ENCODE measurements at places on chromosomes 6 and 20.
A peak's percentile ranks its signal among the peaks of the same experiment; 100 is the strongest.

DNA sequence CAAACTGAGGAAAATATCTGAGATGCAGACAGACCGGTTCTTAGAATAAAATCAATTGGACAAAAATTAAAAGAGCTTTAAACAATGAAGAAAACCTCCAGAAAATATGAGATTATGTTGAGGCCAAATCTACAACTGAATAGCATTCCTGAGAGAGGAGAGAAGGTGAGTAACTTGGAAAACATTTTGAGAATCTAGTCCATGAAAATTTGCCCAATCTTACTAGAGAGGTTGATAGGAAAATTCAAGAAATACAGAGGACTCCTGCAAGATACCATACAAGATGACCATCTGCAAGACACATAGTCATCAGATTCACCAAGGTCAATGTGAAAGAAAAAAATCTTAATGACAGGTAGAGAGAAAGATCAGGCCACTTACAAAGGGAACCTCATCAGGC, 437.7 kb upstream of the ADGRB3 start:
- DNase-seq, result no peak

DNA sequence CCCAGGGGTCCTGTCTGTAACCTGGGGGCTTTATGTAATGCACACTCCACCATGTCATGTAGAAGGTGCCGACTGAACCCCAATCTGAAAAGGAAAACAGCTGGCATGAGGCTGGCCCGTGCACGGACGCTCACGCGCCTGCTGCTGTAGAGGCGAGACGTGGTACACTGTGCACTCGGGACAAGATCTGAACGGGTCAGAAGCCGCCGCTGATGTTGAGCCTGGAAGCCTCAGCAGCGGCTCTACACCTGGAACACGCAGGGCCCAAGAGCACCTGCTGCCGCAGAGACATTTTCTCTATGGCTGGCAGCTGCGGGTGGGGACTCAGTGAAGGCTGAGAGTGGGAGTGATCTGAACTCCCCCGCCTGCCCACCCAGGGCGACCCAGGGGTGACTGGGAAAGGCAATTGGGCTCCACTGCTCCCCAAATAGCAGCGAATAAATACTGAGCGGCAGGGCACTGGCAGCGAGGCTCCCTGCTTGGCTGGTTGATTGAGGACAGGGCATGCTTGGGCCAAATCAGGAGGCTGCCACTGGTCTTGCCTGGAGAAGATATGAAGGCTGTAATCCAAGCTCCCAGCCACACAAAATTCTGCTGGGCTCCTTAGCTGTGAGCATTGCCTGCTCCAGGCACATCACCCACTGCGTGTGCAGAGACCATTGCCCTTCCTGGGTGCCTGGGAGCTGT, 2.5 kb upstream of the OGFR start:
- DNase-seq, result no peak

DNA sequence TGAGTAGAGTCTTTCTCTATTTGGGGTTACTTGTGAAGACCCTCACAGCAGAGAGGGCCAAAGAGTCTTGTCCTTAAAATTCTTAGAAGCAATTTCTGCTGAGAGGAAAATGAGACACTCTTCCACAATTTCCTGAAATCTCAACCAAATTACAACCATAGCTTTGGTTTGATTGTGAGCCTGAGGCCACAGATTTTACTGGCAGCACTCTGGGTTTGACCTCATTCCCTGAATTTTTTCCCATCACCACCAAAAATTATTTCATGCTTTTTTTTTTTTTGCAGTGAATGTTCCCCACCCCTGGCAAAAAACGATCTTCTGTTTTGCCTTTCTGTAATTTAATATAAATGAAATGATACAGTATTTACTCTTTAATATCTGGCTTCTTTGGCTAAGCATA, 125.5 kb downstream of the THEMIS start:
- no peak for DNase-seq

- no peak for DNase-seq
These were observed 10.7 kb downstream of the ZFAND3 start for GRCh38 chr6:37830225-37830624.

- no peak for DNase-seq
These were observed 110.1 kb upstream of the HDAC2 start for GRCh38 chr6:114080891-114081510.

DNA sequence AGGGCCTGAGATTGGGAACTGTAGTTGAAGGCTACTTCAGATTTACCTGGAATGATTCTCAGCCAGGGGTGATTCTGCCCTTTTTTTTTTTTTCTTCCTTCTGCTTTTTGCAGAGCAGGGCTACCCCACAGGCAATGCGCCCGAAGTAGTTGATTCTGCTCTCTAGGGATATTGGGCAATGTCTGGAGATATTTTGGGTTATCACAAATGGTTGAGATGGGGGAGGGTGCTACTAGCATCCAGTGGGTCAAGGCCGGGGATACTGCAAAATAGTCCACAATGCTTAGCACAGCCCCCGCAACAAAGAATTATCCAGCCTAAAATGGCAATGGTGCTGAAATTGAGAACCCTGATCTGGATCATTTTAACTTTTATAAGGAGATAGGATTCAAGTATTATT, 71.2 kb upstream of the ZMYND8 start:
- no peak for DNase-seq

DNA sequence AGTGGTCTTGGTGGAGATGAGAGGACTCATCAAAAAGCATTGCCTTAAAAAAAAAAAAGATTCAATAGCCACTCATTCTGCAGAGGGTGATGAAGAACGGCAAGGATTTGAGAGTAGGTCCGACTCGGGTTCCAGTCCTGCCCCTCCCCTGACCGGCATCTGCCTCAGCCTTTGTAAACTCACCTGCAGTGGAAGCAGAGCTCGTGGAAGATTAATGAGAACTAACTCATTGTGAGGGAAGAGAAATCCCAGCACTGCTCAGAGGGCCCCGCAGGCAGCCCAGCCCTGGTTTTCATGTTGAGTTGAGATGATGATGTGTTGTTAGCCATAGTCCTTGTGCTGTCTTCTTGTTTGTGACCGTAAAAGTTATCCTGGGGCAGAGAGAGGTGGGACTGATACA, 59.4 kb downstream of the GCNT2 start:
- DNase-seq, result no peak

DNA sequence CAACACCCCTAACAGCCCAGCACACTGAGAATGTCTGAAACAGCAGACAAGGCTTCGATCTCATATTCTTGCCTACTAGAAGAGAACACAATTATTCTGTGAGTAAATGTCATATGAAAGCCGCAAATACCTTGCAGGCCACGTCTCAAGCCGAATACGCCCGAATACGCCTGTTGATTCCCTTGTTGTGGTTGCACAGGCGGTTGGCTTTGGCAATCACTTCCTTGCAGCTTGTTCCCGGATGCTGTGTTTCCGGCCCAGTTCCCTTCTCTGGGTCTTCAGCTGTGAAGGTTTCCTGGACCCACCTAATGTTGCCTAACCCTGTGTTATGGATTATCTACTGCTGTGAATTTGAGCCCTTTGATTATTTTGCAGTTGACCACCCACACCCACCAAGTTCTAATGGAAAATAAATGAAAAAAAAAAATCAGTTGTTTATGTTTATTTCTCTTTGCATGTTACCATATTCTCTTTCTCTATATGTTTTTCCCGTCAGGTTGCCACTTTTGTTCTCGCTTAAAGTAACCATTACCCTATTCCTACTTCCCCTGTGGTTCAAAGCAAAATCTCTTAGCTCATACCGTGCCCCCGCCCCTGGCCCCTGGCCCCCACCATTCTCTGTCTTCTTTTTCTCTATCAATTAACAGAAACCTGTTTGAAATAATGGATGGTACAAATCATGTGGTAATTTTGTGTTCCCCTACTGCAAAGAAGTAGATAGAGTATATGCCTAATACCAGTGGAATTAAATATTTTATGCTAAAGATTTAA, 172.4 kb downstream of the ADGB start:
- no peak for DNase-seq

- no peak for DNase-seq
These were observed 36.8 kb downstream of the BCAS4 start for GRCh38 chr20:50831622-50832021.

GRCh38 chr6:34705241-34705640, 8.7 kb upstream of the ILRUN start:
- no peak for DNase-seq

- DNase-seq, result no peak
These were observed 29.7 kb upstream of the TMEM217 start for GRCh38 chr6:37287519-37288157.

- no peak for DNase-seq
These were observed 24.1 kb upstream of the UNC93A start for GRCh38 chr6:167266830-167267555.

DNA sequence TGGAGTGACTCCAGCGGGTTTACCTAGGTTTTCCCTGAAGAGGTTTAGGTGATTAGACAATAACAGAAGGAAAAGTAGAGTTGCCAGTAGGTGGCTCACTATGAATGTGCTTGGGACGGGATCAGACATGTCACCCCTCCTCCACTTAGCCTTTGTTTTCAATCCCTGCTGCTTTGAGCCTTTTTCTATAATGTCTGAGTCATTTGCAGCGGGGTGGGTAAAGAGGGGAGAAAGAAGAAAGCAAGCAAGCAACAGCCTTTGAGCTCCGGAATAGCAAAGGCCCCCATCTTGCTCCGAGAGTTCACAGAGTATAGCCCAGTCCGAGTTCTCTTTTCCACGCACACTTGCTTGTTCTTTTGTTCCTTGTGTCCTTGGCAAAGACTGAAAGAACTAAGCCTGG, 129.1 kb downstream of the PACRG start:
- peak; percentile 75 for DNase-seq

GRCh38 chr6:35496841-35497570, at the start of gene TEAD3:
TEAD3 (minus strand) TSS chr6:35497079.
- DNase-seq, result no peak

DNA sequence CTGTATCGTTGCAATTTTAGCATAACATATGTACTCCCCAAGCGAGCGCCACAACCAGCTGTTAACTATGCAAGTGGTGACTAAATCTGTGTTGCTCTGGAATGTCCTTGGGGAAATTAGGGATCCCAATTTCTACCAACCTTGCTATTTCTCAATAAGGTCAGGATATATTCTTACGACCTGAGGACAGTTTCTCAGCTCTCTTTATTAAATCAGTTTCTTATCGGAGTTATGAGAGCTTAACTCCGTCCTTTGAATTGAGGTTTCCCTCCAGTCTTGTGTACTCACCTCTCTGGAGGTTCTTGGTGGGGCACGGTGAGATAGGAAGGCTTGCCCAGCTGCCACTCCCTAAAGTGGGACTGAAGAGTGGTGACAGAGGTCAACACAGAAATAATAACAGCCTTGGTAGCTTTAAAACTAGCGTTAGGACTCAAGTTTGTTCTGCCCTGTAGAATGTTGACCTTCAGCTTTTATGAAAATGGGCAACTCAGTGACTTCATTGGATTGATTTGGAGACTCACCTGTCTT, 694 bp downstream of the MRPS18B start:
- no peak for DNase-seq

DNA sequence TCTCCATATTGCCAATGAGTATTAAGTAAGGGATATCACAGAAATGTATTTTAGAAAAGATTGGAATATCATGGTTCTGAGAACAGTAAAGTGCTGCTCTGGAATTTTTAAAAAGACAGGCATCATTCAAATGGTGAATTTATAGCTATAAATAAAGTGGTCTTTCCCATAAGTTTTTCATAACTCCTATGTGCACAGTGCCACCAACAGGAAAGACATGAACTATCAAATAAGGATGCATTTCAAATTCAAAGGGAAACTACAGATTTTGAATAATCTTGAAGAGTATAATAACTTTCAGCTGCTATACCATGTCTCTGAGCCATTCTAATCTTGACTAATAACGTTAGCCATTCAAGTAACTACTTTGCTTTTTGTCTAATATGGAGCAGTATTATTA, 456.8 kb upstream of the GJE1 start:
- DNase-seq, result no peak

GRCh38 chr6:8057263-8057662, 6.9 kb downstream of the BLOC1S5 start:
- no peak for DNase-seq

DNA sequence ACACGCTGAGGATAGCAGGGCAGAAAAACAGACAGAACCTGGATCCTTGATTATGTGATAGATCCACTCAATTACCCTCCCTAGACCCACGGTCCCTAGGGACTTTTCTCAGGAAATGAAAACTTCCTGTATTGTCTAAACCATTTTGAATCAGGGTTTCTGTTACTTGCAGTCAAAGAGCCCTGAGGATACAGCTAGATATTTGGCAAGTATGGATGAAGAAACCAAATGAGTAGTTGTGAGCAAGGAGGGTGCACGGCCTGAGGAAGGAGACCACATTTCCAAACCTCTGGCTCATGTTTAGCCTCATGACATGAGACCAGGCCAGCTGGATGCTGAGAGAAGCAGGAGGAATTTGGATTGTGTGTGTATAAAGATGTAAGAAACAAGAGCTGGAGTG, 91.6 kb downstream of the MRPL14 start:
- DNase-seq, result no peak

DNA sequence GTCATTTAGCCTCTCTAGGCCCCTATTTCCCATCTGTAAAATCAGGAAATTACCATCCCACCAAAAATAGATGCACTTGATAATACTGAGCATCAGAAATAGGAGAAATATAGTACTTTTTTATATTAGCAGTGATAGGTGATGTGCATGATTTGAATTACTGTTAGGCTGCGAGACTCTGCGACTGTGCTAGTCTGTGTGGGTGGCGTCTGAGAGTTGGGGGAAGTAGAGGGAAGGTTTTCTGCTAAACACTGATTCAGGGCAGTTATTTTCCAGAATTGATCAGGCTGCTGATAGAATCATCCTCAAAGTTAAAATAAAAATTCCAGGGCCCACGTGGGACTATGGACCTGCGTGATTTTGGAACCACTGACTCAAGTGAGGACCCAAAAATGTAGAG, 60.4 kb upstream of the ARMH2 start:
- DNase-seq, result no peak

GRCh38 chr6:21284166-21284565, 309.4 kb upstream of the SOX4 start:
- no peak for DNase-seq

- DNase-seq, result no peak
These were observed 4.0 kb upstream of the PLN start for GRCh38 chr6:118544105-118544504.

DNA sequence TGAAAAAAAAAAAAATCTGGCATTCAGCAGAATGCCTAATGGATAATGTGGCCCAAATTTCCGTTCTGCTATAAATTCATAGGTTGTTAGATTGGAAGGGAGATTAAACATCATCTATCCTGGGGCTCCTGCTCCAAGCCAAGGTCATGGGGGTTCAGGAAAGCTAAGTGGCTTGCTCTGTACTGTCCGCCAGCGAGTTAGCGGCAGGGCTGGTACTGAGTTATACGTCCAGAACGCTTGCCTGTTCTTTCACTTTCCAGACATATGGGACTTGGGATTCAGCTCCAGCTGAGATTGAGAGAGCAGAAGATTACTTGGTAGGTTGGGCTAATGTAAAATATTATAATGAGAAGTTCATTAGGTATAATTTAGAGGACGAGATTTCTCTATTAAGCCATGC, 858 bp downstream of the RWDD1 start:
- DNase-seq, result no peak

- no peak for DNase-seq
These were observed 53.7 kb downstream of the HFE start for GRCh38 chr6:26140967-26141294.

GRCh38 chr6:140774080-140774505, 1358.6 kb upstream of the GJE1 start:
- no peak for DNase-seq

GRCh38 chr20:49445176-49445575, 37.3 kb downstream of the KCNB1 start:
- DNase-seq, result no peak
